Stimulated activated naive B cell treated with anti-CD40 and anti-IgM and Interleukin-4, amounts not matched to agents 10 μg/mL and 1 μg/mL and 100 μg/mL, for 72 hours (primary cell): ENCODE measurements at places on chromosomes 6 and 20.

- no peak for DNase-seq
Measured at GRCh38 chr6:151211075-151211474, 28.7 kb upstream of the AKAP12 start.

DNA sequence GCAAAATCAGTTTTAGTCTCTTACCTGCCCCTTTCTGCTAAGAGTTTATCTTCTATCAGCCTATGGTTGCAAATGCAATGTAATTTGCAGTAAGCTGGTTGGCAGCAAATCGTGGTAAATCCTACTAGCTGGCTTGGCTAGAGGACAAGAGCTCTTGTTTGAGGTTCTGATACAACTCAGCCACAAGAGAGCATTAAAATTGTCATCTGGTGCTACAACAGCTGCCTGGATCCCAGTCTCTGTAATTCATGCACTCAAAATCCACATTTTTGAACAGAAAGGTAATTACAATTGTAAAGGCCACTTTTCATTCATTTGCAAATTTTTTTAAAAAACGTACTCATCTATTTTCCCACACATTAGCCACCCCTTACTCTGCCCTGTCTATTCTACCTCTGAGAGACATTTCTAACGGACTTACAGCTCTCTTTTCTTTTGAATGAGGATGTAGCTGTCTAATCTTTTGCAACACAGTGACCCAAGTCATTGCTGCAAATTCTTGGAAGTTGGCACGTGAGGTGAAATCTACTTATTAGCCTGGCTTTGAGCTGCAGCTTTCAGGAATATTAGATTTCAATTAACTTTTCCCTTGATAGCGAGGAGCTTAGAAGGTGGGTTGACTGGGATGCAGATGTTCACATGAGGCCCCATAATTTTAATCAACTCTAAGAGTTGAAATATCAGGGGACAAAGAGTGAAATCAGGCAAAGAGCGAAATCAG lies 54.0 kb upstream of the FAM184A start:
- DNase-seq: no peak

GRCh38 chr6:56022678-56023077 lies 147.3 kb upstream of the BMP5 start:
- DNase-seq: no peak

DNA sequence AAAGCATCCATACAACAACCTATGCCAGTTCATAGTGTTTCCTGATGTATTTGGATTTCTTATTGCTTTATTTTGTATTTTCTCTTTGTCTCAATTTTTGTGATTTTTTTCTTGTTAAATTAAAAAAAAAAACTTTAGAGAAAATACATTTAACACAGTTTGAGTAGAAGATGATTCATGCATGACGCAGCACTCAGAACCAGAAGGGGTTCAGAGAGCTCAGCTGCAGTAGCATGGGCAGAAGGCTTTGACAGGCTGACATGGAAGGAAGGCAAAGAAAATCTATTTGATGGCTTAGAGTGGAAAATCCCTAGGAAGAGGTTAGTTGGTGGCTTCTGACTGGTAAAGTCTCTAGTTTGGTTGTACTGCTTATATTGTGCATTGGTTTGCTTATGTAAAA lies 207.2 kb upstream of the STXBP5 start:
- no peak for DNase-seq

DNA sequence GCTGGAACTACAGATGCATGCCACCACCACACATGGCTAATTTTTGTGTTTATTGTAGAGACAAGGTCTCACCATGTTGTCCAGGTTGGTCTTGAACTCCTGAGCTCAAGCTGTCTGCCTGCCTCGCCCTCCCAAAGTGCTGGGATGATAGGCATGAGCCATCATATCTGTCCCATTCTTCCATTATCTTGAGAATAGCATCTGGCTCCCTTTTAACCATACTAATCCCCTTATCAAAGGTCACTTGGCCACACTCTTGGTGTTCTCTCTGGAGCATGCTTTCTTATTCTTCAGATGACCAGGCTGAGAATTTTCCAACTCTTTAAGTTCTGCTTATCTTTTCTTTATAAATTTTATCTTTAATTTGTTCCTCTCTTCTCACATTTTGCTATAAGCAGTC lies 15.9 kb upstream of the TRERF1 start:
- no peak for DNase-seq

- DNase-seq: peak; percentile 18
Measured at GRCh38 chr20:56343861-56344381, 14.9 kb upstream of the FAM210B start.

- no peak for DNase-seq
Measured at GRCh38 chr20:12728782-12729181, 280.0 kb upstream of the SPTLC3 start.

GRCh38 chr6:14364370-14364769 lies 246.8 kb downstream of the CD83 start:
- no peak for DNase-seq
